ENCODE measurements at places on chromosomes 5 and 9. TPM values are rescaled to one million over a fixed set of nuclear protein-coding genes. Genes with fewer than 3 reads are reported as not detected.

SH3RF2 gene
- total RNA-seq: 4.3 TPM

LHX3 gene
- not detected for total RNA-seq

TAF1L gene
- under 0.01 TPM for total RNA-seq

SPATA31D4 gene
- not detected for total RNA-seq

STOM gene
- total RNA-seq: 175 TPM

FBXL7 gene
- 6.1 TPM for total RNA-seq

S100Z gene
- total RNA-seq: not detected

PCDHB9 gene
- total RNA-seq: 0.28 TPM

CCDC192 gene
- not detected for total RNA-seq

IL9 gene
- total RNA-seq: not detected

ANXA2R gene
- total RNA-seq: 3.1 TPM

TCOF1 gene
- total RNA-seq: 18.5 TPM

FOXD4L3 gene
- total RNA-seq: not detected

LHX6 gene
- total RNA-seq: 1.3 TPM

VPS13A gene
- 20.8 TPM for total RNA-seq

GBGT1 gene
- 11.2 TPM for total RNA-seq

ZNF782 gene
- 3.3 TPM for total RNA-seq

STPG3 gene
- not detected for total RNA-seq

LCP2 gene
- total RNA-seq: not detected

All from endothelial cell of coronary artery (primary cell).